ENCODE measurements at places on chromosomes 13 and 19.

DNA sequence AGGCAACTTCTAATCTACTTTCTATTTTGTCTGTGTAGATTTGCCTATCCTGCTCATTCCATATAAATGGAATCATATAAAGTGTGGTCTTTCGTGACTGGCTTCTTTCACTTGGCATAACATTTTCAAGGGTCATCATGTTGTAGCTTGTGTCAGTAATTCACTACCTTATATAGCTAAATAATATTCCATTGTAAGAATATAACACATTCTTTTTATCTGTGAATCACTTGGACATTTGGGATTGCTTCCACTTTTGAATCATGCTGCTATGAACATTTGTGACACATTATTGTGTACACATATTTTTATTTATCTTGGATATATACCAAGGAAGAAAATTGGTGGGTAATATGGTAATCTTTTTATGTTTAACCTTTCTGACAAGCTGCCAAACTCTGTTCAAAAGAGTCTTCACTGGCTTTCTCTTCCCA is 89.0 kb upstream of the CSNK1A1L start:
- DNase-seq, result no peak

DNA sequence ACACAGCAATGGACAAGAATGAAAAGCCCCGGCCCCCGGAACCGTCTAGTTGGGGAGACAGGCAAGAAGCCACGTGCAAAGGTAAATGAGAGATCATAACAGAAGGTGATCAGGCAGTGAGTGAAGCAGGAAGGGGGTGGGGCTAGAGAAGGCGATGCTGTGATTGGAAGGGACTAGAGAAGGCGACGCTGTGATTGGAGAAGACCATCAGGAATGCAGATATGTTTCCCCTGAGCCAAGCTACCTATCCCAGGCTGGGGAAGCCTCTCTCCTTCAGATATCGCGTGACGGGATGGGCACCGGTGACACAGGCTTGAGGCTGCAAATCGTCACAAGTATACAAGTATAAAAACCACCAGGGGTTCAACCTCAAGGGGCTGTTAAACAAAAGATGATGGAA is 21.8 kb downstream of the DCAF15 start:
- DNase-seq, result peak; percentile 76

- no peak for DNase-seq
These were observed 12.1 kb downstream of the IQCN start for GRCh38 chr19:18262144-18262543.

DNA sequence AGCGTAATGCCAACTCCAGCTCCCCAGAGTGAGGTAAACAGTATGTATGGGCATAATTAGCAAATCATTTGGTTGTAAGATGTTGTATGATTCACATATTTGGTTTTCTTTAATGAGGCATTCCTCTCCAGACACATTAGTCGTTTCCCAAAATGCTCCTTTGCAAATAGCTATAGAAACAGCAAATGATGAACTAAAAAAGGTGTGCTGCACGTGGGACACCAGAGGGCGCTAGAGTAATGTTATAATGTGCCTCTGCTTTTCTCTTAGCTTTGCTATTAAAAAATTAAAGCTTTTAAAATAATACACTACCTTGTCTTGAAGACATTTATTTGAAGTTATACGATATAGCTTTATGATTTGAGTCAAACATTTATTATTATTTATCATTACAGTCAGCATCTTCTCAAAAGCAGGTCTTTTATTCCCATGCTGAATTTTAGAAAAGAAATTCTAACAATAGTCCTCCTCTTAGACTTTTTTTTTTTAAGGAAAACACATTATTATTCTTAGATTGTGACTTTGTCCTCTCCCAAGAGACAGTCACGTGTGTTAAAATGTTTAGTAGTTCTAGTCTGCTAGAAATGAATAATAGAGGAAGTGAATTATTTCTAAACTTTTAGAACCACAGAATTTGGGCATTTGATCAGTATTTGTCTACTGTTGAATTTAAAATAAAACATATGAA is 121.6 kb upstream of the FRY start:
- peak; percentile 44 for DNase-seq

- no peak for DNase-seq
These were observed 16.0 kb downstream of the MYO16 start for GRCh38 chr13:108645376-108645775.

GRCh38 chr13:30292325-30292724 is 15.0 kb downstream of the KATNAL1 start:
- DNase-seq, result no peak

GRCh38 chr13:64074971-64075474 is 2659.4 kb upstream of the PCDH20 start:
- DNase-seq, result no peak

DNA sequence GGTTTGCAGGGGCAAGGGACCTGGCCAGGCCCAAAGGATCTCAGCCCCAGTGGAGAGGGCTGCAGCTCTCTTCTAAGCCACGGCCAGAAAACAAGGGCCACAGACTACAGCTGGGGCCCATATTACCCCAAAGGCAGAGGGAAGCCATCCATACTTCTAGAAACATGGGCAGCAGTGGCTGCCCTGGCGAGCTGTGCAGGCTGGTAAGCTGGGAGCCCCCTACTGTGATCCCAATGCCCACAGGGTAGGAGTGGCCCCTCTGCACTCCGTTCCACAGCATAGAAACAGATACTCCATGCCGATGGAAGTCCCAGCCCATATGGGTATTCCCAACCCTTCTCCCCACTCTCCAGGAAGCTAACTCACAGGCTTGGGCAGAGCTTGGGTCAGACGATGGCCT is 25.1 kb downstream of the VSTM2B start:
- DNase-seq, result no peak

- DNase-seq, result no peak
These were observed 1.3 kb downstream of the KLK6 start for GRCh38 chr19:50967929-50968715.

- no peak for DNase-seq
These were observed 6.9 kb downstream of the RAB8A start for GRCh38 chr19:16118489-16119033.

DNA sequence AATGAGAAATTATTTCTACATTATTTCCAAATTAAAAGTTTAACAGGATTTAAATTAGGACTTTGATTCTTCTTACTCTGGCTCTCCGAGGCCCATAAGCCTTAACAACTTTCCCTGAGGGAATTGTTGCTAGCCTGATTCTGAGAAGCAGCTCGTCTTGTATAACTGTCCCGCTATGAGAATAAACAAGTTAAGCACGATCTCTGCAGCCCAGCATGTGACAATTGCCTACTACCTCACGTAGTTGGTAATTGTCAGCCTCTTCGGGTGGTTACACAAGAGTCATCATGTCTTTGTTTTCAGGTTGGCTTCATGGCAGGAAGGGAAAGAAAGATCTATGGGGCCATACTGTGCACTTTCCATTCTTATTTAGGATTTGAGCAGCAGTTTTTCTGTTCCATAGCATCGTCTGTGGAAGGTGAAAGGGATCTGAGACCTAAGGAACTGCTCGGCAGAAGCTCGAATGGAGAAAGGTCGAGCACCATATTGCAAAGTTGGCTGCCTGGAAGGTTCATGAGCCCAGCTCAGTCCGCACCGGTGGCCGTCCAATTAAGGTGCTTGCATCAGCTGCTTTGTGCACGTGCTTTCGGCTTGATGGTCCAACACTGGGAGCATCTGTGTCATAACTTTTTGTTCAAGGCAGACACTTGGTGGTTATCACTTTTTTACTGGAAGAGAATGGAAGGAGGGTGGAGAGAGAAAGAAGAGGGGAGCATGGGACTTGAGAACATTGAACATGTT is 1.8 kb upstream of the STARD13 start:
- no peak for DNase-seq

DNA sequence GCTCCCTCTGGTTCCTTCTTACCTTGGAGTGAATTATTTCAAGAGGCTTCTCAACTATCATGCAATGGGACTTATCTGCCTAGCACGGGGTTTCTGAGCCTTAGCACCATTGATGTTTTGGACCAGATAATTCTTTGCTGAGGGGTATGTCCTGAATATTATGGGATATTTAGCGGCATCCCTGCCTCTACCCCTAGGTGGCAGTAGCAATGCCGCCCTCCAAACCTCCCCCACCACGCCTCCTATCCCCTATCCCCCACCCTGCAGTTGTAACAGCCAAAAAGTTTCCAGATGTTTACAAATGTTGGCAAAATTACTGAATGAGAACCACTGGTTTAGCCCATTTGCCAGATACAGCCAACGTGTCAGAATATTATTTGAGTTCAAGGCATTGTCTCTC is 125.5 kb downstream of the POSTN start:
- no peak for DNase-seq

- DNase-seq, result peak; percentile 33
These were observed 35.5 kb downstream of the CBY2 start for GRCh38 chr13:45737571-45738017.

DNA sequence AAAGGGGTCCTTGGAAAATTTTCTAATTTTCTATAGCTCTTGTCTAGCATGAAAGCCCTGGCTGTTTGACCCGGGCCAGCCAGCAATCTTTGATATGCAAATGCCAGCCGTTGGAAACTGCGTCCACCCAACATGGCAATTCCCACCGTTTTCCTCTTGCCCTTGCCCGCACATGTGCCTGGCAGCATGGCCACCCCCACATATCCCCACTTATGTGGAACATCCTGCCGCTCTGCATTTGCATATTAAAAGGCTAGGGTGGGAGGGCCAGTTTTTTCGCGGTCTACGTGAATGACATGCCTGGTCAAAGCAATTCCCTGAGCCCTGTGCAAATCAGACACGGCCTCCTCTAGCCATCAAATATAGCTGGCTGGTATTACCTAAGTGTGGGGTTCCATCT is 110.3 kb upstream of the TDRD3 start:
- DNase-seq, result no peak

DNA sequence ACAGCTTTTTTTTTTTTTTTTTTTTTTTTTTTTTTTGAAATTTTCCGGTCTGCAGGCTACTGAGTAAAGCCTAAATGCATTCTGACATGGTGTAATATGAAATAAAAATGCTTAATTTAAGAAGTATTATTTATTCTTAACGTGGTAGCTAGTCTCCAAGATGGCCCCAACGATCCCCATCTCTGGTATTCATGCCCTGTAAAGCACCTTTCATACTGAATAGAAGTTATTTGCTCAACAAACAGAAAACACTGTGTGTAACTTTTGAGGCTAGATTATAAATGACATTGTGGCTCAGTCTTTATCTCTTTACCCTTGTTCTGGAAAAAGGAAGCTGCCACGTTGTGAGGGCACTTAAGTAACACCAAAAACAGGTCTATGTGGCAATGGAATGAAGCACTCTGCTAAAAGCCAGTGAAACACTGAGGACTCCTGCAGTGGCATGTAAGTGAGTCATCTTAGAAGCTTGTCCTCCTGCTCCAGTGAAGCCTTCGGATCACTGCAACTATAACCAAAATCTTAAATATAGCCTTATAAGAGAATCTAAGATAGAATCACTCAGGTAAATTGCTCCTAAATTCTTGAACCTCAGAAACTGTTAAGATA is 128.7 kb downstream of the UGGT2 start:
- DNase-seq, result no peak

GRCh38 chr13:92739306-92739818 is 487.2 kb upstream of the GPC6 start:
- no peak for DNase-seq

DNA sequence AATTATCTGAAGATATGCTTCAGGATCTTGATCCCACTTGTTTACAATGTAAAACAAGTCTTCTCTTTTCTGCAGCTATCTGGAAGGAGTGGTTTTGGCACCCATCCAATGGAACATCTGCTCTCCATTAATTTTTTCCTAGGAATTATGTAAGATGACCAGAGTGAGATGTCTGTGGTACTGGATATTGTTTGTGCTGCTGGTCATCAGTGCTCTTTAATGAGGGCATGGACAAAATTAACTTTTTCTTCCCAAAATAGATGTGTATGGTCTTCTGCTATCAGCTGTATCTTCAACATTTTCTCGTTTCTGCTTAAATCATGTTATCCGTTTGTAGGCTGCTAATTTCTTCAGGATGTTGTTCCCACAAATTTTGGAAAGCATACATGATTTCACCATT is 415.4 kb upstream of the KLHL1 start:
- DNase-seq, result no peak

GRCh38 chr19:16397791-16398529 is 73.3 kb downstream of the KLF2 start:
- DNase-seq, result no peak

DNA sequence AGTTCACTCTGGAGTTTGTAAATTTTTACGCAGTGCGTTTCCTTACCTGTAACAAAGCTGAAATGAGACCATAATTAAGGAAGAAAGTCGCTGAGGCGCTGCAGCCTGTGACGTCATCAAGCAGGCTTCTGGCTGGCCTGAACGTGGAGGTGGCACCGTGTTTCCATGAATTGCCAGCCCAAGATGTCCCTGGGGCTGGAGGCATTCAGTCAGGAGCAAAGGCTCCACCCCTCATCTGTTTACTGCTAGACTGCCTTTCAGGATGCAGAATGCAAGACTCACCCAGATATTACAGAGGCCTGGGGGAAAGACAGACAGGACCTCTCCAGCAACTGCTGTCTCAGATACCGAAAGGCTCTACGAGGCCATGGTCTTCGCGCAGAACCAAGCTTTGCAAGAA is 424.6 kb downstream of the TSHZ3 start:
- no peak for DNase-seq

GRCh38 chr13:28744656-28745055 is 25.9 kb upstream of the SLC46A3 start:
- no peak for DNase-seq

DNA sequence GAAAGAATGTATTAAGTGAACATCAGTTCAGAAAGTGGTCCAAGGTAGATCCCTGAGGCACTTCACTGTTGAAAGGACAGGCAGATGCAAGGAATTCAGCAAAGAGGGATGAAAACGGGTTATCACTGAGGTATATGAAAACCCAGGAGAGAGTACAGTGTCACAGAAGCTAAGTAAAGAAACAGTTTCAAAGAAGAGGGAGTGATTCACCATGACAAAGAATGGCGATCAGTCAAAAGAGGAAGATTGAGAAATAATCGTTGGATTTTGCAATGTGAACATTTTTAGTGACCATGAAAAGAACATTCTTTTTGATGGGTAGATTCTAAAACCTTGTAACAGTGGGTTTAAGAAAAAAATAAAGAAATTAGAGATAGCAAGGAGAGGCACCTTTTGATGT is 99.3 kb downstream of the EPSTI1 start:
- no peak for DNase-seq

DNA sequence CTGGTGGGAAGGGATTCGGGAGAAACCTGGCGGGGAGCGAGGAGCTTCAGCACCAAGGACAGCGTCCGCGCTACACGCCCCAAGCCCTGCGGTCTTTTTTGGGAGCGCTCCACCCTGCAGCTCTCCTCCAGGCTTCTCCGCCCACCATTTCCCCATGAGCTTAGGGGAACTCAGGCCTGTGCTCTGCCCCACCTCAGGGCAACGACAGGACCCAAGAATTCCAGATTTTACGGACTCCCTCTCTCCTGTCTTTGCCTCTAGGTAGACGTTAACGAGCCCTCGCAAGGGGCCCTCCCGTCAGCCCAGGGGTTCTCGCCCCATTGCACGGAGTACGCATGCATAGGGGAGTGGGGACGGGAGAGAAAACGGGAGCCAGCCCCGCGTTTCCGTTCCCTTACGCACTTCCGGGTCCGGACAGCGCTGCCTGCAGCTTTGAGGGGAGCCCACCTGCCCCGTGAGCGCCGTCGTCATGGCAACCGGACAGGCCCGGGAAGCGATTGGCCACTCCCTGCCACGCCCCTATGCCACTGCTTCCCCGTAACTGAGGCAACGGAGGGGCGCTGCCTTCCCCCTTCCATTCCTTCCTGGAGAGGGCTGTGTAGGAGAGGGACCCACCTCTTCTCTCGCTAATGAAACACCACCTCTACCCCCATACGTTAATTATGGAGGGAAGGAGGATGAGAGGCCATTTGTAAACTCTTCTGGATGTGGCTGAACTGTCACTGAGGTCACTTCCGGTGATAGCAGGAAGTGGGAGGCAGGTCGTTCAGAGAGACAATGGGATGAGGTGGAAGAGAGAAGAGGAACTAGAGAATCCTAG is 20.8 kb downstream of the NOVA2 start:
- DNase-seq, result peak; percentile 97
